Motor neuron (in vitro differentiated cells): ENCODE measurements at places on chromosomes 13 and 19. TPM values are rescaled to one million over a fixed set of nuclear protein-coding genes. Genes with fewer than 3 reads are reported as not detected.

DNA sequence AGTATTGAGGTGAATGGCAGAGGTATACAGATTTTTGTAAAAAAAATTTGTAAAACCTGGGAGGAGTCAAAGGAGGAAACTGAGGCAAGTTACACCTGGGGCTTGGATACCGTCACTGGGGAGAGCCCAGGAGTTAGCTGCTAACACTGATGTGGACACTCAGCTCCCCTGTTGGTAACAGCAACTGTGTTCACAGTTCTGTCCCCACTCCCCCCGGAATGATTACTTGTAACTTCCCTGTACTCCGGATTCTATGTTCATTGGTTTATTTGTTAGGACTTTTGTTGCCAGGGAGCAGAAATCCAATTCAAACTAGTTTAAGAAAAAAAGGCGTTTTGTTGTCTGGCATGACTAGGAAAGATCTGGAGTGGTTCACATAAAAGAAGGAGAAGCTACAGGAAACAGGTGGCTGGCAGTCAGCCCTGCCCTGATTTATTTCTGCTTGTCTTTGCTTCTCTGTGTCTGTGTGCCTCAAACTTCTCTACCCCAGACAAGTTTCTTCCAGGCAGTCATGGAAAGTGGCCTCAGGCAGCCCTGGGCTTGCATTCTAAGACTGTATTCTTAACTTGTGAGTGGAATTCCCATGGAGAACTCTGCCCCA, 2.3 kb upstream of the GPR12 start:
- ATAC-seq, result peak; percentile 85

GRCh38 chr13:74442751-74443150, 308.5 kb upstream of the KLF12 start:
- ATAC-seq, result no peak

DNA sequence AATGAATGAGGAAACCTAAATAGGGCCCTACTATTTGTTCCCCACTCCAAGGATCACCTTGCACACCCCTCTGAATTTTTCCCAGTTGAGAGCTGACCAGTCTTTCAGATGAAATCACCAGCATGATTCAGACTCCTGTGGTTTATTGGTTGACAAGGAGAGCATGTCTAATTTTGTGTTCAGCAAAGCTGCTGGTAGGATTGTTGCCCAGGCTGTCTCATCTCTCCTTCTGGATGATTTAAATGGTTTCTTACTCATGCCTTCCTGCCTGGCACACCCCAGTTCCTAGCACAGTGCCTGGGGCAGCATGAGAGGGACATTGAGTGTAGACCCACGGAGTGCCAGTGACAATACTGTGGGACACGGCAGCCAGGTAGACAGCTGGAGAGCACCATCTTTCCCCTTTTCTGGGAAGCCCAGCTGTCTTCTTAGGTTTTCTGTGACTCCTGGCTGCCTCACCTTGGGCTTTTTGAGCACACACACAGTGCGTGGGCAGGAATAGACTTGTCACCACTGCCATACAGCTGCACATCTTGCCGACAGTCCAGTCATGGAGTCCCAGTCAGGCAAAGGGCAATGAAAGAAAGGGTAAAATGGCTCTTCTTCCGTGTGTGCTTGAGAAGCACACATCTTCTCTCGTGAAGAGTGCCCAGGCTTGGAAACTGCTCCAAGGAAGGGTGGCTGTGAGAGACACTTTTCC, 12.3 kb downstream of the FGF9 start:
- ATAC-seq, result no peak

Gene TMC4
- total RNA-seq, result 1.8 and 2.7 TPM in 2 replicates

DNA sequence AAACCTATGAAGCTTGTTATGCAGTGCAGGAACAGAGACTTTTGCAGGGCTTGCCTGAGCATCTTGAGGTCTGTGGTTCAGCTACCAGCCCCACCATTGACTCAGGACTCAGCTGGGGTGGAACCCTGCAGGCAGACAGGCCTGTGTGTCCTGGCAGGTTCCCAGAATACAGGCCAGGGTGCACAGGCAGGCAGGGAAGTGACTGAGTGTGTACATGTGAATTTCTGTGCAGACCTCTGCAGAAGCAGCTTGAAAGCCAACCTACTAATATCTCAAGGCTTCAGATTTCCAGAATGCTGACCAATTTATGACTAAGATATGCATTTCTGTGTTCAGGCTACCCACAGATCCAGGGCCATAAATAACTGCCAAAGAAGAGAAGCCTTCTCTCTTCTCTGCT, 254.4 kb downstream of the DLEU7 start:
- peak; percentile 42 for ATAC-seq

- ATAC-seq, result peak; percentile 34
These were observed 298.8 kb downstream of the SHISA2 start for GRCh38 chr13:25752957-25753551.

GRCh38 chr19:19595171-19595701, 23.3 kb downstream of the PBX4 start:
- ATAC-seq, result peak; percentile 25

Gene ZNF527
- total RNA-seq, result 7.4 and 8.8 TPM in 2 replicates

DNA sequence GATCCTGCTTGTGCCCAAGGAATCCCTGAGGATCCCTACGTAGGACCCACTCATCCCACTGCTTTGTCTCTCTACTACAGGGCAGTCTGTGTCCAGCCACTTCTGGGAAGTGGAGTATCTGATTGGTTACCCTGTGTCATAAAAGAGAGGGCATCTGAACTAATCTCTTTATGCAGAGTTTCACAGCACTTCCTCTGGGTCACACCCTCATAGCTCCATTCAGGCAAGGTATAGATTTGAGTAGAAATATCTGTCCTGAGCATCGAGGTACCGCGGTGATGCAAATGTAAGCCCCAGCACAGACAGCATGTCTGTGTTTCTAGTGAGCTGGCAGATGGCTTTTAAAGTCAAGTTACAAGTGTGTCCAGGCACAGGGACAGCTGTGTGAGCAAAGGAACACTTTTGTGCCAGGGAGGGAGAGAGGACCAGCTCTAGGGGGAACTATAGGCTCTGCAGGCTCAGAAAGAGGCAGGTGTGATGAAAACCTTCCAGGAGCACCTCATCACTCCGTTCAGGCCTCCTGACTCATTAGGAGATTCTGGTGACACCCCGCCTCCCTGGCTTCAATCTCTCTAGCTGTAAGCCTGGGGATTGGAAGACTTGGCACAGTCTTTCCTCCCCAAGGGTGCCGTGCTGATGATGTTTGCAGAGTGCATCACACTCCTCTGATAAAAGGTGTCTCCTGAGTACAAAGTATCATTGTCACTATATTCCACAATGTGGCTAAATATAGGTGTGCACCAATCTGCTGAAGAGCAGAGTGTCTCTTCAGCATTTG, 84.3 kb upstream of the UBL3 start:
- no peak for ATAC-seq

DNA sequence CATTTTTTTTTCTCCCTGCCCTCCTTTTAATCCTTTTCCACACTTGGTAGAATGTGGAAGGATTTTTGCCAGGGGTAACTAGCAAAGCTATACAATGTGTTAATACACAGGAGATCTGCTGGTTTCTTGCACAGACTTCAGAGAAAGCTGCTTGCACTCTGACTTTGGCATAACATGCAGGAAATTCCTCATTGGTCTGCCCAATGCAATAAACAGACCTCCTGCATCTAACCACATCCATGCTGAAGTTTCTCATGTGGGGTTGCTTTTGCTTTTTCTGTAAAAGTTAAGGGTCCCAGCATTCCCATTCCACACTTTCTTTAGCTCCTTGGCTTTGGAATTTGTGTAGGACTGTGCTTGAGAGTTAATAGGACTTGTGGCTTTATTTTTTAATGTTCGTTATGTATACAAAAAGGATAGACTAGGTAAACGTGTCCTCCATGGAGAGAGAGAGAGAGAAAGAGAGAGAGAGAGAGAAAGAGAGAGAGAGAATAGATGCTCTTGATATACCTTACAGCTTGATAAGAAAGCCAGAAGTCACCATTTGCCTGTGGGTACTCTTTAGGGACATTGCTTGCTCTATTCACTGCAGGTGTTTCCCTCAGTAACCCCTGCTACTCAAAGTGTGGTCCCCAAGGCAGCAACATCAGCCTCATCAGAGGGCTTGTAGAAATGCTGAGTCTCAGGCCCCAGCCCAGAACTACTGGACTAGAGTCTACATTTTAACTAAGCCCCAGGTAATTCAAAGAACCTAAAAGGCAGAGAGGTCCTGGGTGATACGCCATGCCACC, 170.5 kb downstream of the SHISA2 start:
- ATAC-seq, result no peak

Gene PTGIR
- total RNA-seq, result 0.51 and 0.70 TPM in 2 replicates

DNA sequence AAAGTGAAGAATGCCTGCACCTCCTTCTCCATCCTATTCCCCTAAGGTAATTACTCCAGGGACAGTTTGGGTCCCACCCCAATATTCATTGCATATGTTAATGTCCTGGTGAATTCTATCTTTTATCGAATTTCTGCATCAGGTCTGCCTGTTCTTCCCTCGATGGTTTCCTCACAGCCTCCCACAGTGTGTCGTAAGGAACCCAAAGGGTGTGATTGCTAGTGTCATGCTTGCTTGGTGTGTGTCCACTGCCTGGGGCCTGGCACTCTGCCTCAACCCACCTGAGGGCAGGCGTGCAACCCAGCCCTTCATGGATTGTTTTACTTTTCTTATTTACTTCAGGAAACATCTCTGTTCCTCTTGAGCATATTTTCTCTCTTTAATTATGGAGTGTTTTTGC, 60.2 kb upstream of the CYSLTR2 start:
- peak; percentile 69 for ATAC-seq

- ATAC-seq, result no peak
These were observed 37.2 kb upstream of the C1QTNF9B start for GRCh38 chr13:23934520-23934919.

- ATAC-seq, result no peak
These were observed 3.5 kb downstream of the IER2 start for GRCh38 chr19:13153569-13154240.

GRCh38 chr13:25874907-25875306, 176.9 kb downstream of the SHISA2 start:
- no peak for ATAC-seq

GRCh38 chr19:2574478-2574931, 98.6 kb downstream of the GADD45B start:
- ATAC-seq, result no peak

DNA sequence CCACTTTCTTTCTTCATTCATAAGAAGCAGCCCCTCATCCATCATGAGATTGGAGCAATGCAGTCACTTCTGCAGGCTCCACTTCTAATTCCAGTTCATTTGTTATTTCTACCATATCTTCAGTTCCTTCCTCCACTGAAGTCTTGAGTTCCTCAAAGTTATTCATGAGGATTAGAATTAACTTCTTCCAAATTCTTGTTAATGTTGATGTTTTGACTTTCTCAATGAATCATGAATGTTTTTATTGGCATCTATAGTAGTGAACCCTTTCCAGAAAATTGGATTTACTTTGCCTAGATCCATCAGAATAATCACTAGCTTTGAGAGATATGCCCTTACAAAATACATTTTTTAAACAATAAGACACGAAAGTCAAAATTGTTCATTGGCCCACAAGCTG, 2567.7 kb upstream of the PCDH20 start:
- no peak for ATAC-seq

DNA sequence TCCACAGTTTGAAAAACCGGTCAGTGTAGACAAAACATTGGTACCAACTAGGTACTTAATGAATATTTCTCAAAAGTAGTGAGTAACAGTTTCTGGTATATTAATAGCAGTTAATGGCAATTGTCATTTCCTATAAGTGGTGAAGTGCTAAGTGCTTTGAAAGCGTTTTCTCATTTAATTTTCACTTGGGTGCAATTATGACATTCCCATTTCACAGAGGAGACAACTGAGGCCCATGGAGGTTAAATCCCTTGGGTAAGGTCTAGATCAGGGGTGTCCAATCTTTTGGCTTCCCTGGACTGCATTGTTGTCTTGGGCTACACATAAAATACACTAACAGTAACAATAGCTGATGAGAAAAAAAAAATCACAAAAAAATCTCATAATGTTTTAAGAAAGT, 687 bp upstream of the SYT3 start:
- ATAC-seq, result no peak

Gene ZNF497
- total RNA-seq, result 5.1 and 5.2 TPM in 2 replicates

DNA sequence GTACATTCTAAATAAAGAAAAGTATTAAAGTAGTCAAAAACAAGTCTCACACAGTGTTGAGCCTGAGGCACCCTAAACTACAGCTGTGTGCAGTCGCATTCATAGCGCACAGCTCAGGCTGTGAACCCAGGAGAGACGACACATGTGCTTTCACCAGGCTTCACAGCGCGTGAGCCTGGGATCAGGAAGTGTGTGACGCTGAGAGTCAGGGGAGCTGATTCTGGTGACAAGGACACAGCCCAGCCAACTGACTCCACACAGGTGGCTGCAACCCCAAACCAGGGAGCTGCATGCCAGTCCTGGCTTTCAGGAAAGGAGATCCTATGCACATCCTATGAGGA, 41.6 kb downstream of the COL4A1 start:
- ATAC-seq, result no peak

Gene PSG1
- total RNA-seq, result 0.45 and 0.86 TPM in 2 replicates

Gene COX6B2
- 1.8 and 15.3 TPM in 2 replicates for total RNA-seq

Gene HTR2A
- total RNA-seq, result 0.81 and 0.87 TPM in 2 replicates

Gene SMIM17
- 2.2 and 2.6 TPM in 2 replicates for total RNA-seq

DNA sequence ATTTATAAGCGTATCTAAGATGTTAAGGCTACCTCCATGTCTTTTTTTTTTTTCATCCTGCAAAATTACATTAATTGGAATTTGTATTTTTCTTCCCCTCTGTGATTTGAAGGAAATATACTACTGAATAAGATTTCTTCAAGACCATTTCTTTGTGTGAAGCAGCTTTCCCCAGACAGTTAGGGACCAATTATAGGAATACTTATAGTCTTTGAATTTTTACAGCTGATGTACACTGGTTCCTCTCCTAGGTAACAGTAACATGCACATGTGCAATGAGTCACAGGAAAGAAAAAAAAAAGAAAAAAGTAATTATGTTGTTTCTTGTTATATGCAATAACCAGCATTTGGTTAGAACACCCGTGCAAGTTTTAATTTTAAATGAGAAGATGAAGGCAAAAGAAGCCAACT, 82.0 kb downstream of the PCDH9 start:
- ATAC-seq, result peak; percentile 79

- ATAC-seq, result no peak
These were observed 10.8 kb downstream of the GATAD2A start for GRCh38 chr19:19416280-19416679.

- ATAC-seq, result no peak
These were observed 5.8 kb downstream of the SSBP4 start for GRCh38 chr19:18424890-18425514.

Gene CYP2S1
- 0.74 and 1.00 TPM in 2 replicates for total RNA-seq

Gene TNFRSF19
- 1.6 and 2.3 TPM in 2 replicates for total RNA-seq

- ATAC-seq, result peak; percentile 1
These were observed 3.4 kb downstream of the BSG start for GRCh38 chr19:575527-576506.

DNA sequence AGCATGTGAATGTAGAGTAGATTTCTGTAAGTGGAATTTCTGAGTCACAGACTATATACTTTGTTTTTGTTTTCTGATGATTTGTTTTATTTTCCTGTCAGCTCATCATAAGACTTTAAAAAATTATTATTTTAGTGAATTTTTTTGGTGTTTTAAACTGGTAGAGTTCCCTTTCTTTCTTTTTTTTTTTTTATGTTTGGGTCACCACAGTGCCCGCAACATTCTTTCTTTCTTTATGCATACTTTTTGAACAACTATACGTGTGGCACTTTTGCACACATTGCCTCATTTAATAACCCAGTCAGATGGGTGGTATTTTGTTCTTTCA, 46.0 kb downstream of the WDFY2 start:
- ATAC-seq, result no peak

GRCh38 chr19:34669305-34669704, 7.7 kb downstream of the SCGB2B2 start:
- no peak for ATAC-seq

- no peak for ATAC-seq
These were observed 6.7 kb downstream of the SUGT1 start for GRCh38 chr13:52659340-52659739.

Gene S1PR4
- not detected in 2 replicates for total RNA-seq
